ENCODE measurements at places on chromosomes 6 and 20. TPM values are rescaled to one million over a fixed set of nuclear protein-coding genes. Genes with fewer than 3 reads are reported as not detected.

FERMT1 gene
- total RNA-seq: 4.3 TPM

SLC44A4 gene
- total RNA-seq: not detected

PPIL6 gene
- 0.97 TPM for total RNA-seq

KHDC1 gene
- total RNA-seq: 3.9 TPM

KHDC1L gene
- 0.43 TPM for total RNA-seq

DNA sequence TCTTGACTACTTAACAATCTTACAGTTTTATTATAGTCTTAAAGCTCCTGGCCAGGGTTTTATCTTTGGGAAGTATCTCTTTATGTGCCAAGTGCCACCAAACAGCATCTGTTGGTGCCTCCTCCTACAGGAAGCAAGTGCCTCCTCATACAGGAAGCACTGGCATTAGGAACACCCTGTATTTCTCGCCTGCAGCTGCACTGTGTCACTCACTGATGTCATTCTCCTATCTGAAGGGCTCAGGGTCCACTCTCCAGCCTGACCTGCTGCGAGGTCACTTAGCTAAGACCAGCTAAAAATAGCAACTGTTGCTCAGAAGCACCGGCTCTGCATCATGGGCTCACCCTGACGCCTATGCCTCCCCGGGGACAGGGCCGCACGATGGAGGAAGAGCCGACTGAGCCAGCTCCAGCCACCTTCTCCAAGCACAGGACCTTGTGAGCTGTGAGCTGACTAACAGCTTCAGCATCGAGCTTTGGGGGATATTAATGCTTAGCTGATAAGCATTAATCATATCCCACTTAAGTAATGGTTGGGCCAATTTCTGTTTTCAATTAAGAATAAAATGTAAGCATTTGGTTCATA, 66.3 kb upstream of the CD93 start:
- peak; percentile 80 for DNase-seq

Data from fibroblast of villous mesenchyme (primary cell).